ENCODE measurements at places on chromosomes 6 and 20.

GRCh38 chr6:112122756-112123155 is 35.4 kb downstream of the FAM229B start:
- no peak for DNase-seq

GRCh38 chr20:32179515-32179914 is 28.0 kb downstream of the PLAGL2 start:
- DNase-seq, result no peak

GRCh38 chr6:49980898-49981297 is 11.5 kb upstream of the DEFB113 start:
- no peak for DNase-seq

- no peak for DNase-seq
Observed at GRCh38 chr20:35618263-35619131, 2.9 kb downstream of the SPAG4 start.

DNA sequence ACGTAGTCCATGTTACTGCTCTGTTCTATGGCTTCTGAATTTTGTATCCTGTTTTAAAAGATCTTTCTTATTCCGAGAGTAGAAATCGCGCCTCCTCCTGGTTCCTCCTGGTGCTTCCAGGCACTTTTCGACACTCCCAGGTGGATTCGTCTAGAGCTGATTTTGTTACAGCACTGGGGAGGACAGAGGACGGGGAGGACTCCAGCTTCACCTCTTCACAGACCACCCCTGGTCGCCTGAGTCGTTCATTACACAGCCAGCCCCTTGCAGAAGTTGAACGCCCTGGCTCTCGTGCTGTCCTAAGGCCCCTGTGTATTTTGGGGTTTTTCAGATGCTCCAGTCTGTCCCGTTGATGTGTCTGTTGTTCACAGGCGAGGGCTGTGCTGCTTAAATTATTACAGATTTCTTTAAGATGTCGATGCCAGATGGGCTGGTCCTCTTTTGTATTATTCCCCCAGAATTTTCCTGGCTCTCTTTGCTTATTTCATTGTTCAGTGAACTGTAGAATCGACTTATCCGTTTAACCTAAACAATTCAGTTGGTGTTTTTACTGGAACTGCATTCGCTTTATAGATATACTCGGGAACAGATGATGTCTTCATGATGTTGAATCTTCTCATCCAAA is 30.5 kb downstream of the COL20A1 start:
- no peak for DNase-seq

DNA sequence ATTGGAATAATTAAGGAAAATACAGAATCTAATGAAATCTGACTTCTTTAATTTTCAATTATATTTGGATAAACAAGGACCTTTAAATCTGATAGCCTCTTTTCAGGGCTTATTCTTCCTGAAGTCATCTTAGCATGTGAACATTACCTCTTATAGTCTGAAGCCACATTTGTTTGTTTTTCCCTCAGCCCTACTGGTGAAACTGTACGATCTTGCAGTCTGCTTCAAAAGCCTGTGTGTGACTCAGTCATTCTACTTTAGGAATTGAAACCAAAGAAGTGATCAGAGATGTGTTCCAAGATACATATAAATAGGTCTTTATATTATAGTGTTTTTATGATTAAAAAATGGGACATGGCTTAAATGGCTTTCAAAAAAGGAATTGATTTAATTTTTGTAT is 67.5 kb downstream of the MACROD2 start:
- DNase-seq, result no peak
